T-helper 2 cell treated with Interferon-gamma antibody and Interleukin-4, amounts not matched to agents 5 μg/mL and 100 μg/mL, for 36 hours (primary cell): ENCODE measurements at places on chromosomes 11 and 22.

- DNase-seq, result peak; percentile 94
Measured at GRCh38 chr11:61695917-61696316, 15.7 kb downstream of the DAGLA start.

- DNase-seq, result no peak
Measured at GRCh38 chr11:27716835-27717234, 16.6 kb upstream of the BDNF start.

DNA sequence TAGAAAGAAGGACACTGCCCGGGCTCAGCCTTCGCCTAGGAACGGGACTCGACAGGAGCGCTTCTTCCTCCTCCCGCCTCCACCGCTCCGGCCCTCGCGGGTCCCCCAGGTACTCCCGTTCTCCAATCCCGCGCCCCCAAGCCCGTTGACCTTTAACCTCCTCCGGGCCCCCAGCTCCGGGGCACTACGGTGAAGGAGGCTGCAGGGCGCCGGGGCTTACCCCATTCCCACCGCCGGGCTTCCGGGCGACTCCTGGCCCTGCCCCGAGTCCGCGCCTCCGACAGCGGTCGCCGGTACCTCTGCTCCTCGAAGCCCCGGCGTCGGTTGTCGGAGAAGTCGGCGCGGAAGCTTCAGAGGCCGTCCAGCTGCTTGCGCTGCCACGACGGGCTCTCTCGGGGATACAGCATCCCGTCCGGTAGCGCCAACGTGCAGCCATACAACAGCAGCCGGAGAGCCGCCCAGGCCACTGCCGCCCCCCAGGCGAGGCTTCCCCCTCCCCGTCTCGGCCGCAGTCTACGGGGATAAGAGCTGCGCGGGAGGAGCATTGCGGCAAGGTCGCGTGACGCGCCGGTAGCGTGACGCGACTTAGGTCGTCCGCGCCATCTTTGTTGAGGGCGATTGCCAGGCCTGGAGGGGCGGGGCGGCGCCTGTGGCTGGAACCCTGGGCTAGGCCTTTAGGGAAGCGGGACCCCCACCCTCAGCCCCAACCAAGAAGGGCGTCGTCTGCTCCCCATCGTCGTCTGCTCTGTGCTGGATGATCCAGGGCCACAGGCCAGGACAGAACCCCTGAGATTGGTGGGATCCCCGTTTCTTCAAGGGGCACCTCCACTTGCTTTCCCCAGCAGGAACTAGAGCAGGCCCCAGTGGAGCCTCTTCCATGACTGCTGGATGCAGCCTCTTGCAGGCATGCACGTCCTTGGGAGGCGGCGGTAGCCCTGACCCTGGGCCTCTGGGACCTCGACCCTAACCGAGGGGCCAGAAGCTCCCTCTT lies 26.3 kb downstream of the RGL4 start:
- DNase-seq, result peak; percentile 80

DNA sequence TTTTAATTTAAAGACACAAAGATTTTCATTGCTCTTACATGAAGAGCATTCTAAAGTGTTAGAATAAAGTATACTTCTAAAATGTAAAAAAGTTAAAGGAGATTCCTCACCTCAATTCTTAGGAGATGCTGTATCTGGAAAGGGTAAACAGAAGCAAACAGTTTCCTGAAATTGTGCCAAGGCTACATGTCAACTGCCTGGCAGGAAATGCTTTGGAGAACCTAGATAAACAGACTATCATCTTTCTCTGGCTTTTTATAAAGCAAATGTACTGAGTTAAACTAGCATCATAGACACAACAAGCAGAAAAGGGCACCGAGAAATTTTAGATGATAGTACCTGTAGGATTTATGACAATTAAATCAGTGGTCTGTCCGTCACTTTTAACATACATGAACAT lies 24.7 kb upstream of the AKIP1 start:
- no peak for DNase-seq
